ENCODE measurements at places on chromosomes 11 and 22.

DNA sequence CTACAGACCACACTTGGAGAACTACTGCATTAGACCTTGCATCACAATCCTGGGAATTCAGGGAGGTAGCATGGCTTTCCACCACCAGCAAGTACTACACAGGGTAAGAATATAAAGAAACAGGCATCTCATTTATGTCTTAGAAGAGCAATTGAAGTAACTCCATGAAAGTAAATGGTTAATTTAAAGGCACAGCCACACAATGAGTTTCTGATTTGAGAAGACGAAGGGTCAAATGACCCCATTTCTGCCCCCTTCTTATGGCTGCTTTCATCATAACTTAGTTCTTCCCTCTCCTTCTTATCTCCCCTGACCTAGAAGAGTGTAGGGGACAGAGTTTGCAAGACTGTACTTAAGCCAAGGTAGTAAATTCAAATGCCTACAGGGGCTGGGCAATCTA lies 6.0 kb downstream of the TRIM66 start:
- no peak for DNase-seq

GRCh38 chr11:115083144-115083806 lies 404.9 kb downstream of the NXPE2 start:
- DNase-seq, result no peak

DNA sequence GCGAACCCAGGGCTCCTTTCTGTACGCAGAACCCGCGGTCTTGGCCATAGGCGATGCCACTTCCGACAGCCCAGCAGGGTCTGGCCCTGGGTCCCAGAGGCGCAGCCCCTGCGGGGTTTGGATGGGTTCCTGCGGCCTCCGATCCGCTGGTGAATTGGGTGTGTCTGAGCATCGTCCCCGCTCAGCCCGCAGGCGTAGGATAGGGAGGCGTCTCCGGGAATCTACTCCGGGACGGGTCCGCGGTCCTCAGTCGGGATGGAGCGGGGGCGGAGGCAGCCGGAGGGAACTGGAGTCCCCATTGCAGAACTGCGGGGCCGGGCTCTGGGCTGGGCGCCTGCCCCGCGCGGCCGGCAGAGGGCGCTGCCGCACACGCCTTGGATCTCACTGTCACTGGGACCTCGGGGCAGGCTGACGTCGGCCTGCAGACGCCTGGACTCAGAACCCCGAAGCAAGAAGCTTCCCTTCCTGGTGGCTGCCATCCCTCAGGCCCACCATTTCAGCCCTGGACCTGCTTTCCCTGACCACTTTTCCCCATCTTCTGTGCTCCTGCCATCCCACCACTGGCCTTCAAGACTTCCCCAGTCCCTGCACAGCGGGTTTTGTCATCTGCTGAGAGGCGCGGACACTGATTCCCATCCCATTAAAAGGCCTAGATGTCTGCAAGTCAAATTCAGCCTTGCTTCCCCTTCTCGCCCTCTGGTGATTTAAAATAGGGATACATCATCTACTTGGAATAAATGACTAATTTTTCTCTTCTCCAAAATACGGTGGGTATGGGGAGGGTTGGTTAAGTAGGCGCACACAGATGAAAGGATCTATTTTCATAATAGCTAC lies 38.3 kb upstream of the CREB3L1 start:
- peak; percentile 86 for DNase-seq

GRCh38 chr11:46332568-46333393 lies 14.5 kb upstream of the DGKZ start:
- peak; percentile 70 for DNase-seq

DNA sequence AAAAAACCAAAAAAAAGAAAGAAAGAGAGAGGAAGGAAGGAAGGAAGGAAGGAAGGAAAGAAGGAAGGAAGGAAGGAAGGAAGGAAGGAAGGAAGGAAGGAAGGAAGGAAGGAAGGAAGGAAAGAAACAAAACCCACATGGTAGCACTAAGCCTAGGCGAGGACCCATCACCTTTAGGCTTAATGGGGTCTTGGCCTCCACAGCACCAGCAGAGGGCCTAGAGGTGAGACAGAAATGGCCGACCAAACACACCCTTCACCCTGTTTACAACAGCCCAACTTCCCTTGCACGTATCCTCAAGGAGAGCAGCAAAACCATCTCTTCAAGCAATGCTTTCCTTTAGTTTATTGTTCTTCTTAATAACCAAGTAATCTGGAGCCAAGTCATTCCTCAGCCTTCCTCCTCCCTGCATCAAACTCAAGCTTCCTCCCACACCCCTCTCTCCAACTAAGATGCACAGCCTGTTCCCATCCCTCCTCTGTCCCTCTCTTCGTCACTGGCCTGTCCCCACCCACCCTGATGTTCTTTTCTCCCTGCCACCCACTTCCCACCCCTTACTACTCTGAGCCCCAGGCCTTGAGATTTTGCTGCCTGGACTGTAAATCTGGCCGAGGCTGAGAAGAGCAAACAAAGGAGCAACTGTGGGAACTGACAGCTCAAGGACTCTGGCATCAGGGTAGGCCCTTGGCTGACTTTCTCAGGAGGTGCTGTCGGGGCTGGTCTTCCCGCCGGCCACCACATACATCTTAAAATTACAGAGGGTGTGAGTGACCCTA lies 26.0 kb downstream of the POU2AF1 start:
- no peak for DNase-seq

DNA sequence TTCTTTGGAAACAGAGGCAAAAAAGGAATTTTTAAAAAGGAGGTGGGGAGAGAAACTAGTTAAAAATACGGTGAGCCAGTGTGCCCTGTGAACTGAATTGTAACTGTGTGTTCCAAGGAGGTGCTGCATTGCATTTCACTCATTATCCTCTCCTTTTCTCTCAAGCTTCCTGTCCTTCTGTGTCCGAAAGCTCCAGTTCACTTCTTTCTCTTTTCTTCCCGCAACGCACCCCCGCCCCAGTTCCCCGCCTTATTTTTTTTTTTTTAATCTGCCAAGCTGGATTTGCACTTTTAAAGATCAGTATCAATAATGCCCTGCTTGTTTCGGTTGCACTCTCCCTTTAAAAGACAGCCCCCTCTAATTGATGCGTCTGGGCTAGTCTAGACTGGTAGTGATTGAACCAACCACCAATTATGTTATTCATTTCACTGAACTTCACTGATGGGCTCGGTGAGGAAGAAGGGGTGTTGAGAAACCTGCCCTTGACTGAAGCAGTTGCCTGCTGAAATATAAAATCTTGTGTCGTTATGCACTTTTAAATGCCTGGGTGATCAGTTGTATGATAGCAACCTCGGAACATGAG lies 18.5 kb downstream of the BLID start:
- DNase-seq, result no peak

DNA sequence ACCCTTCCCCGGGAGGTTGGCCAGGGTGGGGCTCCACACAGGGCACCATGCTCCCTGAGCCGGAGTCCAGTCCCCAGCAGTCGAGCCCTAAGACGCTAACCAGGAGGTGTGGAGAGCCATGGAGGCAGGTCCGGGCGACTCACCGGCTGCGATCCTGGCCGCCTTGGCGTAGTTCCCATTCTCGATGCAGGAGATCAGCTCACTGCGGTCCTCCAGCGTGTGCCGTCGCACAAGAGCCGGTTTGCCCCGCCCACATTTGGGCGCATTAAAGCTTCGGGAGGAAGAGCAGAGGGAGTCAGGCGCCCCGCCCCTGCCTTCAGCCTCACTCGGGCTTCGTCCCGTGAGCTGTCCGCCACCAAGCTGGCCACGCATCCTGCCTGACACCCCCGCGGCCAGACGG lies 50.8 kb downstream of the BRD1 start:
- DNase-seq, result no peak

- no peak for DNase-seq
Measured at GRCh38 chr11:9320047-9320446, 5.7 kb upstream of the TMEM41B start.
